ENCODE measurements at places on chromosomes 2 and 18. TPM values are rescaled to one million over a fixed set of nuclear protein-coding genes. Genes with fewer than 3 reads are reported as not detected.

- no peak for DNase-seq
Measured at GRCh38 chr2:9191041-9191481, 15.6 kb upstream of the ASAP2 start.

GRCh38 chr2:69692424-69692823, 48.9 kb upstream of the AAK1 start:
- DNase-seq: no peak

GRCh38 chr2:39949131-39949530, 170.1 kb upstream of the THUMPD2 start:
- no peak for DNase-seq

- DNase-seq: no peak
Measured at GRCh38 chr2:40510304-40510703, 58.4 kb upstream of the SLC8A1 start.

DNA sequence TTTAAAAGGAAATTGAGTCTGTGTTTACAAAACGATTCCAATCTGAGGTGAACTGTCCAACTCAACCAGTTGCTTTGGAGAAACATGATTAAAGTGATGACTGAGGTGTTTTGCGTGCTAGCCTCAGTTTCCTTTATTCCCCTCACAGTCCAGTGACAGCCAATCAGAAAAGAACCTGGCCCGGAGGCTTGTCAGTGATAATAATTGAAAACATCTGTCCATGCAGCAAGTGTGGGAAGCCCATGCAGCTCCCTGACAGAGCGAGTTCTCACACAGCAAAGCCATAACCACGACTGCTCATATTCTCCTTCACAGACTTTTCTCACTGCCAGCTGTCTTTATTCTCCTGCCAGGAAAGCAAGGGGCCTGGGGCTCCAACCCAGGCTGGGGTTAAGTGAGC, 613.4 kb downstream of the ARHGAP15 start:
- no peak for DNase-seq

DNA sequence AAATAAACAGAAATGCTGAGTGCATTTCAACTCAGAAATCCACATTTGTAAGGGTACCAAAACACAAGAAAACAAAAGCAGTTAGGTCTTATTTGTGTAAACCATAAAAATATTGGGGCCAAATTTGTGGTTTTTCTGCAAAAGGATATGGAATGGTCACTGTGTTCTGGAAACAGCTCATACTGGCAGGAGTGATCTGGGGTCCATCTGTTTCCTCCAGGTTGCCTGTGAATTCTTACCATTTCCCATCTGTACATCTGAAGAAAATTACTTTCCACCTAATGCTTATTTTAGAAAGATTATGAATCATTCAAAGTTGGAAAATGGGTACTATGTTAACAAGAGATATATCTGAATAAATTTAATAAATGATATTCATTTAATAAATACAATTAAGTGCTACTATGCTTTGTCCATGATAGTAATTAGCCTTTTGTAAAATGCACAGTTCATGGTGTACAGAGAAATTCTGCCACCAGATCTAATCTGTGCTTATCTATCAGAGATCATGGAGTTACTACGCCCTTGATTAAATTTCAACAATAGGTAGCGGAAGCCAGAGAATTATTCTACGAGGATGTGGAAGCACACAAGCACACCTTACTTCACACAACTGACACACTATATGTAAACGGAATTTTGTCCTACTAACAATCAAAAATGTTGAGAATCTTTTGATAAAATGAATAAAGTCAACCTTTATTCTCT, 10.9 kb downstream of the ALS2 start:
- no peak for DNase-seq

GRCh38 chr2:164275659-164276058, 345.6 kb downstream of the GRB14 start:
- DNase-seq: no peak

The RAB6C gene
- polyA plus RNA-seq: 0.04 TPM

The DSG4 gene
- 0.01 TPM for polyA plus RNA-seq

The FABP1 gene
- 36.0 TPM for polyA plus RNA-seq

Measured in renal pelvis (tissue), 12 donors.